ENCODE measurements at places on chromosomes 6 and 20.

- no peak for DNase-seq
Measured at GRCh38 chr20:57410398-57410920, 19.3 kb downstream of the RBM38 start.

- DNase-seq, result peak; percentile 27
Measured at GRCh38 chr6:79250107-79250514, 15.6 kb upstream of the HMGN3 start.

DNA sequence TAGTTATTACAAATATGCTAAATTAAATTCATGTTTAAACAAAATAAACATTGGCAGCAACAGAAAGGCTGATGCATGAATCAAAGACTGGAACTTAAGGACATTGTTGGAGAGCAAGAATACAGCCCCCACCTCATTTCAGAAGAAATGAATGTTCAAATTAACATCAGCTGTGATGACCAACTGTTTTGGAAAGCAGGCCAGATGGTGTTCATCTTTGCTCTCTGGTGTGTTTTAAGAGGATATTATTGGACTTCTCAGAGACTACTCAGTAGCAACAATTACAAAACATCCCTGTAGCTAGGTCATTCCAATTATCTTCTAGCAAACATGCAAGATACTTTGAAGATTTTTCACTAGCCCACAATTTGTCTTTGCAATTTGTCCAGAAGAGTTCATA lies 118.6 kb upstream of the DOK5 start:
- no peak for DNase-seq

DNA sequence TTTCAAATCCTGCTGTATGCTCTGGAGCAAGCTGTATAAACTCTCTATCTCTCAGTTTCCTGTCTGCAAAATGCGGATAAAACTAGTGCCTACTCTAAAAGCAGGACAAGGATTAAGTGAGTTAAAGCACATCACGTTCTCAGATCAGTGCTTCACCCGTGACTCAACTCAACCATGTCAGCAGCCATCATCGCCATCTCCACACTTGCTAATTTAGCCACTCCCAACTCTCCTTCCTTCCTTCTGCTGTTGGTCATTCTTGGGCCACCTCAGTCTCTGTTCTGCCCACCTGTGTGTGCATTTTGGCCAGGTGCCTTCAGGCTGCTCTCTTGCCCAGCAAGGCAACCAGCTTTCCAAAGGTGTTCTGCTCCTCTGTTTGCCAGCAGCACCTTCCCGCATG lies 260.0 kb upstream of the CDYL start:
- no peak for DNase-seq

GRCh38 chr20:15005300-15005986 lies 668.0 kb upstream of the FLRT3 start:
- no peak for DNase-seq

GRCh38 chr20:63264519-63264918 lies 8.1 kb upstream of the ARFGAP1 start:
- no peak for DNase-seq

DNA sequence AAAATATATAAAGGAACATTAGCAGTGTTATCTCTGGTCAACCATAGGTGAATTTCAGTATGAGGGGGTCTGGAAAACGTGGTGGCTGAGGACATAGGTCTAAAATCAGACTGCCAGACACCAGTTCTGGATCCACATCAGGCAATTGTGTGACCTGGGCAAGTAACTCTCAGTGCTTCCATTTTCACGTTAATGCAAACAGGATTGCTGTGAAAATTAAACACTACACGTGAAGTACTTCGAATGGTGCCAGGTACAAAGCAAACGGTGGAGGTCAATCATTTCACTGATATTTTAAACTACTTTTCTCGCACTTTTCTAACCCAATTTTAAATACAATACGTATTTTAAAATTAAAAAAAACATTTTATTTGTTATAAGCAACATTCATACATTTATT lies 315.7 kb downstream of the TRDN start:
- no peak for DNase-seq

DNA sequence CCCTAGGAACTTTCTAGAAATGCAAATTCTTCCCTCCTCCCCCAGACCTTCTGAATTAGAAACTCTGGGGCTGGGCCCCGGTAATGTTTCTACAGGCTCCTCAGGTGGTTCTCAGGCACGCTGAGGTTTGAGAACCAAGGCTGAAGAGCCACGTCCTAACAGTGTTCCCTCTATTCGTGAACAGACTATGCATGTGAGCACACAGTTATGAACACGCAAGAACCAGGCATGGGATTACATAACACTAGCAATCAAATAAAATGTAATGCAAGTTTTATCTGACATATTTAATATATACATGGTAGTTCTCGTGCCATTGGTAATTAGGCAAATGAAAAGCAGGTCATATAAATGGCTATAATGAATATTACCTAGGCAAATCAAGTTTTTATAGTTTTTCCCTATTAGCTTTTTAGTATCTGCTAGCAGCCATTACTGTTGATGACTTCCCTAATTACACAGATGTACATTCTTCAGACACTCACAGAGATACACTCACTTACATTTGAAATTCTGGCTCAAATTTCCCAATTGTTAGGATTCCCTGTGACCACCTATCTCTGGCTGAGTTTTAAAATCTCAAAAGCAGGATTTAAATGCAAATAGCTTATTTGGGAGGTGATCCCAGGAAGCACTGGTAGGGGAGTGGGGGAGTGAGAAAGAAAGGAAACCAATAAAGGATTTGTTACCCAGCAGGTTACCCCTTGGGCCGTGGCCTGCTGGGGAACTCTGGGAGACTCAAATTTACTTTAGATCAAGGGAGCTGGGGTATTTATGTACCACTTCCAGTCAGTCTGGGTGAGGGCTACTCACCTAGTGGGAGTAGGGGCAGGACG lies 104.1 kb downstream of the TCP11 start:
- no peak for DNase-seq

GRCh38 chr20:32343439-32343838 lies 14.7 kb upstream of the ASXL1 start:
- DNase-seq, result peak; percentile 81

GRCh38 chr20:5046656-5047339 lies 45.5 kb upstream of the SLC23A2 start:
- DNase-seq, result peak; percentile 87

DNA sequence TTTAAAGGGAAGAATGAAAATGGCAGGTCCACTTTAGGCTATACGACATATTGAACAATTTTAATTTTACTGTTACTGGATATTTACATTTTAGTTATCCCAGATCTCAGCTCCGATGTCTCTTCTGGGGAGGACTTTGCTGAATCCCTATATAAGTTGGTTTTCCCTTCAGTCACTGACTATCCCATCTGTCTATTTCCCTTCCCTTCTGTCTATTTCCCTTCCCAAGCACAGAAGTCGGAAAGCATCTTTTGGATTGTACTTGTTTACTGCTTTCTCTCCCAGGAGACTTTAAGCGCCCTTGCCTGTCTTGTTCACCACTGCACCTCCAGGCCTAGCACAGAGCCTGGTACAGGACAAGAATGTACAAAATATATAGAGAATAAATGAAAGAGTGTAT lies 165.8 kb upstream of the SALL4 start:
- no peak for DNase-seq

GRCh38 chr6:44487586-44487985 lies 100.1 kb downstream of the CDC5L start:
- DNase-seq, result no peak

DNA sequence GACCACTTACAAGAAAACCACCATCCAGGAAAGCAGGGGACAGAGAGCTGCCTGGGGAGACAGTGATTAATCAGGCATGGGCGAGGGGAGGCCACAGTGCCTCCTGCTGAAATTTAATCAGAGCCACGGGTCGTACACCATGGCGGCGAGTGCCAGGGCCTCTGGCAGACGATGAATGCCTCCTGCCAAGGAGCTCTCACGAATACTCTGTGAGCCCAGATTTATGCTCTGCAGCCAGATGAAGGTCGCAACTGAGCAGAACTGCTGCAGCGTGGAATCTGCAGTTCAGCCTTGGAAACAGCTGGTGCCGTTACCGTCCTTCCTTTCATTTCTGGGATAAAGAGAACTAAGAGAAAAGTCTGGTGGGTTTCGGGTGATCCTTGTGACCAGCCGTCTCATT lies 85.6 kb downstream of the BFSP1 start:
- no peak for DNase-seq

DNA sequence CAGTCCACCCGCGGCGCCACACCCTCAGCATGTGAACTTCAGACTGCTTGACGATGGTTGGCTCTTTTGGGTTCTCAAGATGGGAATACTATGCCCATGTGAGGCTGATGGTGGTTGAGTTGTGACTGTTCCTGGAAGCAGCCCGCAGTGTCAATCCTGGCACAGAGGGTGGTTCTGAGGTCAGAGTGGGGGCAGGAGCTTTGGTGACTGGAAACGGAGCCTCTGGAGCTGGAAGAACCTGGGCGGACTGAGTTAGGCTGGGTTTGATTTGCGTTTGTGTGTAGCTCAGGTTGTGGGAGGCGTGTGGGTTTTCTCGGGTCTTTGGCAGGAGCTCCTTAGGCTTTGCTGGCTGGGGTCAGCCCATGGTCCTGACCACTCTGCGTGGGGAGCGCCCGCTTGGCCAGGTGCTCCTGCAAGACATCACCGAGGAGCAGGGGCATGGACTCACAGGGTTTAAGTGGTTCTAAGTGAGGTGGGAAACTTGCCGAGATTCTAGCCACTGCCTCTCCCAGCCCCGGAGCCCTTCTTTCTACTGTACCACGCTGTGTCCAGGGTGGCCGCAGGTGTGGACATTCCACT lies 37.3 kb upstream of the SLC22A1 start:
- DNase-seq, result no peak

DNA sequence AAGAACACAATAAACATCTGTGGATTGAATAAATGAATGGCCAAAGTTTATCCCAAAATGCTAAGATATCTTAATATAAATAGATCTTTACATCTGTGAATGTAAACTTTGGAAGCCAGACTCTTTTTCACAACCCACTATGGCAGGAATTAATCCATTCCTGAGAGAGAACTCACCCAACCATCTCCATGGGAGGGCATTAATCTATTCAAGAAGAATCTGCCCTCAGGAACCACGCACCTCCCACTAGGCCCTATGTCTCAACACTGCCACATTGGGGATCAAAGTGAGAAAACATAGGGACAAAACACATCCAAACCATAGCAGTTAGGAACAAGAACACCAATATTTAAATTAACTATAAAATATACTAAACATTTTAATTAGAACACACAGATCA lies 3.4 kb downstream of the UBE3D start:
- no peak for DNase-seq

GRCh38 chr6:87767478-87767877 lies 65.4 kb upstream of the AKIRIN2 start:
- DNase-seq, result peak; percentile 56

DNA sequence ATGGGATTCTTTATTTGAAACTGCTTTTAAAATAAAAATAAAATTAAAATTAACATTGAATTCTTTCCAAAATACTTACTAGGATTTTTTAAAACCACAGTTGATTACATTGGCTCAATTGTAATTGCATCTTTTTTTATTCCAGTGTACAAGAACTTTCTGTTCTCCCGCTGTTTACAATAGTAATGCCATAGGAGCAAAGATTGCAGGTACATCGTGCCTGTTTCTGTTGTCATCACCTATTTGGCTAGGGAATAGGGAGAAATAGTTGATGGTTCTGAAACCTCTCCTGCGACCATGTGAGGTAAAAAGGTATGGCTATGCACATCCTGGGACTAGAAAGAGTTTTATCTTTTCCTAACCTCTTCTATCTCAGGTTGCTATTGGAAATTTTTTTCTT lies 28.2 kb upstream of the RHAG start:
- no peak for DNase-seq

DNA sequence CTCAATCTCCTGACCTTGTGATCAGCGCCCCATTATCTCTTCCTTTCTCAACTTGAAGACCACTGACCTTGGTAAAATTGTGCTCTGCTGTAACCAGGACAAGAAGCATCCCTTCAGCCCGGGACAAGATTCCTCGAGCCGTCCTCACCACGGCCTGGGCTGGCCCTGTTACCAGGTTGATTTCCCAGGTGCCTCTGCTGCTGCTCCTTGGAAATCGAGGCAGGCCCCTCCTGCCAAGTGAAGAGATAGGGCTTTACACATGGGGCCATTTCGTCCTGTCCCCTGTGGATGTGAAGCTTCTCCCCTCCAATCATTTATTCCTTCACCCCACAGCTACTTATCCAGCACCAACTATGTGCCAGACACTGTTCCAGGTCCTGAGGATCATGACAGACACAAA lies 21.5 kb downstream of the RAB44 start:
- no peak for DNase-seq

DNA sequence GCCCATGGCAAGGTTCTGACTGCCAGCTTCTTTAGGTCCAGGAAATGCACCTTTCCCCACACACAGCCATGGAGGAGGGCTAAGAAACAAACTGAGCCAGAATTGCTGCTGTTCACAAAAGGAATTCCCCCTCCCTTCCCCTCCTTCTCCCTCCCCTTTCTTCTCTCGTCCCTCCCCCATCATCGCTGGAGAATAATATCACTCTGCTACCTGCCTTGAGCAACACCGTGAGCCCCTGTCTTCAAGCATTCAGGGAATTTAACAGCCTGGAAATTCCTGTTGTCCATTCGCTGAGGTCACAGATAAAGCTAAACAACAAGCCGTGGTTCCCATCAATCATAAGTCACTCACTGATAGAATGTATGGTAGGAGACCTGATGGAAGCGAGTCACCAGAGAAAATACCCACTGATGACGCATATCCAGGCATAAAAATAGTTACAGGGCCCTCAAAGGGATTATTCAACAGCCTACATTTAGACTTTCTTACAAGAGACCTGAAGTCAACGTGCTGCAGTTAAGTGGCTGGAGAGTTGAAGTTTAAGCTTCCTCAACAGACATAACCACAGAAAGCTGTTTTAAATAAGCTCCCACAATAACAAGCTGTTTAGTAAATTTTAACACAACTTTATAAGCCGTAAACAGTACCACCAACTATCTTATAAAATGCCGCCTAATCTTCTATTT lies 59.7 kb downstream of the HIVEP2 start:
- DNase-seq, result peak; percentile 92

DNA sequence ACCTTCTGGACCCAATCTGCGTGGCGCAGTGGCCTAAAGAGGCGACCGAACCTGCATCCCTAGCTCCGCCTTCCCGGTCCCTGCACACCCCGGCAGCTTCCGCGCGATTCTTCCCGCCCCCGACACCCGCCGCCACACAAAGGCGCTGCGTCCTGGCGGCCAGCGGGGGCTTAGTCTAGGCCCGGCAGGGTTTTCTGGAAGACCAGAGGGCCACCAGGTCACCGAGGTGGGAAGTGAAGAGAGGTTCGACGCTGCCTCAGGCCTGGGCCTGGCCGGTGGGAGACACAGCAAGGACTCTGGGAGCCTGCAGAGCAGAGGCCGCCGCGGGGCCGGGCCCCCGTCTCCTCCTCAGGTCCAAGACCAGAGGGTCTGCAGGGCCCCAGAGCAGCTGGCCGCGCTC lies 154.9 kb downstream of the OR2B2 start:
- peak; percentile 10 for DNase-seq

DNA sequence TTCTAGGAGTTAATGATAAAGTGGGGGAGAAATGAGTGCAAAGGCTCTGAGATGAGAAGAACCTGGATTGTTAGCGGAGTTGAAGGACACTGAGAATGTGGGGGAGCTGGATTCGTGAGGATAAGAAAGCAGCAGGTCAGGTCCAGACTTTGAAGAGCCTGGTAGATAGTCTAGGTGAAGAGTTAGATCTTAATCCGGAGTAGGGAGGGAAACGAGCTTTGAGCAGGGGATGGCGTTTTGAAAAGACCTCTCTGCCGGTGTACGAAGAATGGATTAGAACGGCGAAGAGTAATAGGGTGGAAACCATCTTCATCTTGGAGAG lies 487 bp upstream of the PHF20 start:
- DNase-seq, result no peak
